ENCODE measurements at places on chromosomes 3 and 15. TPM values are rescaled to one million over a fixed set of nuclear protein-coding genes. Genes with fewer than 3 reads are reported as not detected.

DNA sequence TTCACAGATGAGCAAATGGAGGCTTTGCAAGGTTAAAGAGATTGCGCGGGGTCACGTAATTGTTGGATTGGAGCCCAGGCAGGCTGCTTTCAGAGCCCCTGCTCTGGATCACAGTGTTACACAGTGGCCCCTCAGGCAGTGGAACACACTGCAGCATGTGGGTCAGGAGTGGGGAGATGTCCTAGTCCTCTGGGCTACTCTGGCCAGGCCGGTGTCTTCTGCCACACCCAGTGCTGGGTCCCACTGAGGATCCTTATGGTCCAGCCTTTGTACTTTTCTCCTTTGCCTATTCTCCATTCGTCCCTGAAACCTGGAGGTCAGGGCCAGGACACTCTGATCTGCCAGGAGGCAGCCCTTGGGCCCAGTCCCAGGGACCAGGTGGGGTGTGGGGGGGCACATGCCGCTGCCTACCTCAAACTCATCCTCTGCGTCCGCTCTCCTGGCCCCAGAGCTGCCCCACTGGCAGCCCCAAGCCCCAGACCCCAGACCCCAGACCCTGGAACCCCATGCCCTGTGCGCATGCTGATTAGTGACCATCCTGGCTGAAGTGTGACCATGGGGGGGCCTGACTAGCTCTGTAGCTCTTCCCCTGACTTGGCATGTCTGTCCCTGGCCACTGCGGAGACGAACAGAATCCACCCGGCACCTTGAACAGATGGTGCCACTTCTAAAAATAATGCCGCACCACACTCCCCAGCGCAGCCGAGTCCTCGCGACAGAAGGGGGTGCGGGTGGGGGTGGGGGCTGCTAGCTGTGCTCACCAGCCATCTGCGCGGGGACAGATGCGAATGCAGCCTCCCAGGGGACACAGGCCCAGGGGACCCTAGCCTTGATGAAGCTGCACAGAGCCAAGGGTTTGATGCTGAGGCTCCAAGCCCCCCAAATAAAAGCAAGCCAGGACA is 41.6 kb downstream of the ATP2B2 start:
- peak; percentile 60 for DNase-seq

- no peak for DNase-seq
Measured at GRCh38 chr3:62785384-62785783, 89.8 kb downstream of the CADPS start.

DNA sequence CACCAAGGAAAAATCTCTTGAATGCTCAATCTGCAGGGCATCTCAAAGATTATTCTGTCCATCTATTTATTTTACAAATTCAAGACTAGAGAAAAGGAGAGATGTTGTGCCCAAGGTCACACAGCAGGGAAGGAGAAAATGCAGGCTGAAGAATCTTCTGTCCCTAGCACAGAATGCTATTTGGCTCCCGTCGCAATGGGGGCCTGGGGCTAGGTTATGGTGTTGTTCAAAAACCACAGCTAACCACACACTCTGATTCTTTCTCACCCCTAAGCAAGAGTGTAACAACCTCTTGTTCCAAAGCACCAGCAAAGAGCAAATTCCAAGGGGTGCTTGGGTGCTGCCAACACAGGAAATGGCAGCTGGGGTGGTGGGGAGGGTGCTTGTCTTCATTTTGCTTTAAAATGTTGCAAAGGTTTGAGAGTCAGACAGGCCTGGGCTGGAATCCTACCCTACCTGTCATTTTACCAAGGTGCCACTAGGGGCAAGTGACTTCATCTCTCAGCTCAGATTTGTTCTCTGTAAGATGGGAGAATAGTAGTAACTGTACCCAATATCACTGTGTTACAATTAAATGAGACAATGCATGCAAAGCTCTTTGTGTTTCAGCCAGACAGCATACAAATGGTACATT is 112.5 kb downstream of the ADAMTS9 start:
- no peak for DNase-seq

DNA sequence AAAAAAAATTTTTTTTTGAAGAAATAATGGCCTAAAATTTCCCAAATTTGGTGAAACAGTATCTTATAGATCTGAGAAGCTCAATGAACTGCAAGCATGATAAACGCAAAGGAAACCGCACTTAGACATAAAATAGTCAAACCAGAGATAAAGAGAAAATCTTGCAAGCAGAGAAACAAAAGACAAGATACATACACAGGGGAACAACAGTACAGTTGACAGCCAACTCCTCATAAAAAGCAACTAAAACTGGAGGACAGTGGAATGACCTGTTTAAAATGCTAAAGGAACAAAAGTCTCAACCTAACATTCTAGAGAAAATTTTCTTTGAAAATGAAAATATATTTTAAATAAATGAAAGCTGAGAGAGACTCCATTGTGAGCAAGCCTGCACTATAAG is 107.5 kb downstream of the RASA2 start:
- DNase-seq, result no peak

- peak; percentile 30 for DNase-seq
Measured at GRCh38 chr3:48217449-48217848, 5.8 kb upstream of the CAMP start.

DNA sequence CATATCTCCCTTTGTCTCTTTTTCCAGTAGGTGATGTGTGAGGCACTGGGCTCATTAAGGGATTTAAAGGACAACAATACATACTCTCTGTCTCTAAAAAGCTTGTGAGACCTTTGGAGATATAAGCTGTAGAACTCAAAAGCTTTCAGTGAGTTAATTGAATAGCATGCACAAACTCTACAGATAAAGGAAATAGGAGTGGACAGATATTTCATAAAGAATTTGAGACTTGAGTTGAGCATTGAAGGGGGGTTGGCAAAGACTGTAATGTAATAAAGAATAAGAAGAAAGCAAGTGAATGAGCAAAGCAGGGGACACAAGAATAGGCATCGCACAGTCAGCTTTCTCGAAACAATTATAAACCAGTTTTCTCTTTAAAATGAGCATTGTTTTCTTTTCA is 583.4 kb upstream of the DPPA4 start:
- DNase-seq, result no peak

DNA sequence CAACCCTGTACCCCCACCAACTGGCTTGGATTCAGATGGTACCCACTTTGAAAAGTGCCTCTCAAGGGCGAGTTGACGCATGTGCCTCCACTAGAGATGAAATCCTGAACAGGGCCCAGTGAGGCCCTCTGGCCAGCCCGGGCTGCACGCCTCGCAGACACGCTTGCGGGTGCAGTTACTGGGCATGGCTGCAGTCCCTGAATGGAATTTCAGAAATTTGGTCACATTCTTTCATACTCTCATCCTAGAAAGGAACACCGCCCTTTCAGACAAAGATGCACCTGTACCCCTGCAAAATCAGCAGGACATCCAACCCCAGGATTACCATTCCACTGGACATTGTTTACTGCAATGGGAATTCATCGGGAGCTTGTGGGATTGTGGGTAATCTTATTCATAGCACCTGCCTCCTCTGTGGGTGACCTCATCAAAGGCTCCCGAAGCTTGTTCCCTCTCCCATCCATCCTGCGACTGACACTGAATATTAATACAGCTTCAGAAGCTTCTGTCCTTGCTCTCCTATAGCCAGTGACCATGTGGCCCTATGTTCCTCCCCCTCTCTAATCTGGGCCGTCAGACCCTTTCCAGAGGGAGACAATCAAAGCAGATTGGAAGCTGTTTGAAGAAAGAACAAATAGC is 42.5 kb upstream of the TPM1 start:
- DNase-seq, result no peak

DNA sequence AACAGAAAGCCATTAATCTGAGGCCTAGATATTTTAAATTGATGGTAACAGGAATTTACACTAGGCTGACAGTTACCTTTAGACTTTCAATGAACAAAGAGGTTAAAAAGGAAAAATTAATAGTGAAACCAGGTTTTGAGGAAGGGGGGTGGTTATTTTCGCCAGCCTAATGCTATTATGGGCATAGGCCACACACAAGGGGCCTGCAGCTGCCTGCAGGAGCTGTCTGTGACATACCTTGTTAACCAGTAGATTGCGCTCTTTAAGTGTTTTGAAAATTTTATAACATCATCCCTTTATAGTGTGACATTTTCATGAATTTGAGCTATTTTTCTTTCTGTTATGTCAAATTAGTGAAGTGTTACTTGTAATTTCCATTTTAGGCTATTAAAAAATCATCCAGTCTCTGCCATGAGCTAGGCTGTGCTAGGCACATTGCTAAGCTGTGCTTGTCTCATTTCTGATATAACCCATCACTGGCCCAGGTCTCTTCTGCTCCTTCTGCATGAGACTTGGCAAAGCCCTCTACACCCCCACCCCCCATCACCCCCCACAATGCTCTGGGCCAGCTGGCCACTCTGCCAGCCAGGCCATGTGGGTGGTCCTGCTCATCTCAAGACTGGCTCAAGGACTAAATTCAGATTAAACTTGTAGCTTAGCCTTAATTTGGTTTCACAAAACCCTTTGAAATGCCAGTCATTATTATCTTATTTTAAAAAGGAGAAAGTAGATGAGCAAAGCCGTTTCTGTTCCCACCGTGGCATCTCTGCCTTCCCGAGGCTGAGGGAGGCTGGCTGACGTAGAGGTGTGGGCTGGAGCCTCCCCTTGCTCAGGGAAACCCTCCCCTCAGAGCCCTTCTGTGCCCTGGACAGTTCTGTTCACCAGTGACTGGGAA is 48.4 kb upstream of the SEC22A start:
- no peak for DNase-seq

DNA sequence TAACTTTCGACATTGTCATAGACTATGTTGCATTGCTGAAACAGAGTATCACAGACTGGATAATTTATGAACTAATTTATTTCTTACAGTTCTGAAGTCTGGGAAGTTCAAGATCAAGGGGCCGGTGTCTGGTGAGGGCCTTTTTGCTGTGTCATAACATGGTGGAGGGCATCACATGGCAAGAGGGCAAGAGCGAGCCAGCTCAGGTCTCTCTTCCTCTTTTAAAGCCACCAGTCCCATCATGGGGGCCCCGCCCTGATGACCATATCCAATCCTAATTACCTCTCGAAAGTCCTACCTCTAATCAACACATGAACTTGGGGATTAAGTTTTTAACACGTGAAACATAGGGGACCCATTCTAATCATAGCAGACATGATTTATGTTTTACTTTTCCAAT is 33.5 kb upstream of the DCUN1D1 start:
- no peak for DNase-seq

GRCh38 chr3:87267953-87268645 is 8.3 kb downstream of the POU1F1 start:
- DNase-seq, result no peak

- no peak for DNase-seq
Measured at GRCh38 chr3:10288575-10288960, 4.2 kb downstream of the GHRL start.

DNA sequence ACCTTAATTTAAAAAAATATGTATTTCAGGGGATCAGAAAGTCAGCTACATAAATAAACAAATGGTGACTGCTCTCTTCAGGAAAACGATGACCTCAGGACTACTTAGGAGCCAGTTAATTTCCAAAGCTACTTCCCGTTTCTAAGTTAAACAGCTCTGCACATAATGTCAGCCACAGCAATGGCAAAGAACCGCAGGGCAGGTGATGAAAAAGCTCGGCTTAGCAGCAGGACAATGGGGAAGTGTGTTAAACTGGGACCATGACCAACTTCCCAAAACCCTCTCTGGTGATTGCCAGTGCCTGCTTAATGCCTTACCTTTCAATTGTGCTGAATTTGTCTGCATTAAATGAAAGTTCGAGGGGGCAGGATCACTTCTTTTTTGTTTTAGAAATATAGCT is 258.9 kb downstream of the FHIT start:
- no peak for DNase-seq

DNA sequence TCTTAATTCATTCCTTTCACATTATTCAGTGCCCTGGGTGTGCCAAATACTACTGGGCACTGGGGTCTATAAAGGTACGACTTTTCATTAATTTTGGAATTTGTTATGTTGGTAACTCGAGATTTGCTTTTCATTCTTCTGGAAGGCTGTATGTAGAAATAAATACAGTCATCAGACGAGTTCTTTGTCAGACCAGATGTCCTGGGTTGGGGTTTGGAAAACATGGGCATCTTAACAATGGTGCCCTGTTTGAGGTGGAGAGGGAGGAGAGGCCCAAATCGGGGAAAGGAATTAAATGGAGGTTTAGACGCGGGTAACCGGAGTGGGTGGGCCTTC is 662 bp upstream of the GLCE start:
- no peak for DNase-seq

- no peak for DNase-seq
Measured at GRCh38 chr3:188326111-188326510, 172.2 kb downstream of the LPP start.

DNA sequence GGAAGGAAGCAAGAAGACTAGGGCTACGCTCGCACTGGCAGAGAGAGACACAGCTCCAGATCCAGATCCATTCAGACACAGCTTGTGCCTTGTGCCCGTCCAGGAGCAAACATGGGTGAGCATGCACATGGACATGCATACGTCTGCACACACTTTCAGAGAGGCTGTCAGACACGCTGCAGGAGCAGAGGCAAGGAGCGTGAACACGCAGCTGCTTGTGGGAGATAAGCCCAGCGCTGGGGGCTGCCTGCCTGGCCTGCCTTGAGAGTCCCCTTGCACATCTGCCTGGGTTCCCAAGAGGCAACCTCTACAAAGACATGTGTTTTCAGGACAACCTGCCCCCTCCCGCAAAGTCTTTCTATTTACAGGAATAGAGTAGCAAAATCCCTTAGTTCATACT is 13.6 kb upstream of the BAHD1 start:
- DNase-seq, result no peak

- DNase-seq, result no peak
Measured at GRCh38 chr3:121552379-121552778, 6.6 kb upstream of the POLQ start.

- DNase-seq, result no peak
Measured at GRCh38 chr3:126342211-126342610, 15.0 kb downstream of the KLF15 start.

DNA sequence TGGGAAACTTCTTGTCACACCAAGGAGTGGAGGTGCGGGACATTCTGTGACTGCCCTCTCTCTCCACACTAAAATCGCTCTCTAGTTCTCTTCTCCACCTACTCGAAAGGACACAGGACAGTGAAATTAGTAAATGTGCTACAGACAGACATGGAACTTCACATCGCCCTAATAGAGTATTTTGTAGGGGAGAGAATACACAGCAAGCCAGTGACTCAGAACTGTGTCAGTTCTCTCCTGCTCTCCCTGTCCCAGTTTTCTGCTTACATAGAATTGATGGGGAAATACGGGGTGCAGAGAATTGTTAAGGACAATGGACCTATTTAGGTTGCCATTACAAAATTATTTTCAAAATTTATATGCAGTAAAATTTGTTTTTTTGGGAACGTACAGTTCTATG is 159.6 kb upstream of the GADL1 start:
- no peak for DNase-seq

- no peak for DNase-seq
Measured at GRCh38 chr15:55434989-55435825, 26.9 kb downstream of the PIERCE2 start.

- no peak for DNase-seq
Measured at GRCh38 chr3:109385442-109386318, 48.3 kb upstream of the DPPA4 start.

GRCh38 chr15:84634228-84634837 is 19.8 kb downstream of the WDR73 start:
- no peak for DNase-seq

GRCh38 chr15:36992454-36992853 is 107.9 kb downstream of the MEIS2 start:
- DNase-seq, result no peak

The SEC62 gene
- 68.8 TPM for total RNA-seq

The ZFAND6 gene
- 95.8 TPM for total RNA-seq

The RTP1 gene
- total RNA-seq, result not detected

The GRAMD2A gene
- not detected for total RNA-seq

The CHRM5 gene
- total RNA-seq, result not detected

The STXBP5L gene
- not detected for total RNA-seq

The NDN gene
- 6.1 TPM for total RNA-seq

The ANKRD63 gene
- total RNA-seq, result not detected

The RPL39L gene
- 0.59 TPM for total RNA-seq

The GOLGA6L26 gene
- not detected for total RNA-seq

The MESP2 gene
- total RNA-seq, result not detected

All from psoas muscle (tissue), 8 donors.